Colonic mucosa (tissue), 4 donors: ENCODE measurements at places on chromosomes 4 and X.

DNA sequence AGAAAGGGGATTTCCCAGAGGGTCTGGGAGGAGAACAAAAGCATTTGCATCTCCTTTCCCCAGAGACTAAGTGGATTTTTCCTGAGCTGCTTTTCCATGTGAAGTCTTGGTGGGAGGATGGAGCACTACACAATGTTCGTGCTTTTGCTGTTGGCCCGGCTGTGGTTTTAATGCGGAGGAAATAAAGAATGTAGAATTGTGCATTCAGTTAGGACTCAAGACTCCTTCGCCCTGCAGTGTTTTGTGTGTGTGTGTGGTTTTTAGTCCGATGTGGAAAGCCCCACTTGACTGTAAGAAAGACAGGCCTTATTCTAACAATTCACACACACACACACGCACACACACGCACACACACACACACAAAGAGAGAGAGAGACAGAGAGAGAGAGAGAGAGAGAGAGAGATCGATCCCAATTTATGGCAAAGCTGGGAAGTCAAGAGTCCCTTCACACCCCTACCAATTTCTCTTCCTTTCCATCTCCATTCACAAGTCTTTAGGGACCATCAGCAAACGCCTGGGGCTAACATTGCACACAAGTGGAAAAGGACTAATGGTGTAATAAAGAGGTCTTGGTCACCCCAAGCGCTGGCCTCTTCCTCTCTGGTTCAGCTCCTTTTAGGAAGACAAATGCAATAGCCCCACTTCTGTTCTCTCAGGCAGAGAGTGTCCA is 44.2 kb downstream of the CLDN34 start:
- no peak for DNase-seq

- DNase-seq, result no peak
These were observed 77.1 kb upstream of the LSM6 start for GRCh38 chr4:146098397-146098796.

DNA sequence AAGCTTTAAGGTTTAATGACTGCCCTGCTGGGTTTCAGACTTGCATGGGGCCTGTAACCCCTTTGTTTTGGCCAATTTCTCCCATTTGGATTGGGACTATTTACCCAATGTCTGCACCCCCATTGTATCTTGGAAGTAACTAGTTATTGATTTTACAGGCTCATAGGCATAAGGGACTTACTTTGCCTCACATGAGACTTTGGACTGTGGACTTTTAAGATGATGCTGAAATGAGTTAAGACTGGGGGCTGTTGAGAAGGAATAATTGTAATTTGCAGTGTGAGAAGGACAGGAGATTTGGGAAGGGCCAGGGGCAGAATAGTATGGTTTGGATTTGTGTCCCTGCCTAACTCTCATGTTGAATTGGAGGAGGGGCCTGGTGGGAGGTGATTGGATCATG is 260.7 kb downstream of the SNCA start:
- DNase-seq, result no peak

DNA sequence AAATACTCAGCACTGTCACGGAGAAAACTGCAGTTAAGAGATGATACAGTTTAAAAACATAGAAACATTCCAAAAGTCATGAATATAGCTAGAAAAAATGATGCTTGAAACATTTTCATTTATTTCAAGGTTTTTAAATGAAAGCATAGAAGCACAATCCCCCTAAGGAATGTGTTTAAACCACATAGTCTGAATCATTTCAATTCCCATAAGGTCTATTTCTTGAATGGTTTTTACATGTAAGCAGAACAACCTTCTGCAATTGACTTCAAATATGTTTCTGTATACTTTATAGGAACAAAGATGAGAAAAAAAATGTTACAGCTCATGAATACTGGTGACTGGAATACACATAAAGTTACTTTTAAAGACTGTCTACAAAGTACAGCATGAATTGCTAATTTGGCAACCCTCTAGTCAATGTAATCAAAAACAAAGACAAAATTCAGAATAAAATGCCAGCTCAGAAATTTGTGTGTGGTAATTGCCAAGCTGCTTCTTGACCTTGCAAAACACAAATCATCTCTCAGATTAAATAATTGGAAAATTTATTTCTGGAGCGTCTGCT is 886.4 kb upstream of the ADGRL3 start:
- no peak for DNase-seq

DNA sequence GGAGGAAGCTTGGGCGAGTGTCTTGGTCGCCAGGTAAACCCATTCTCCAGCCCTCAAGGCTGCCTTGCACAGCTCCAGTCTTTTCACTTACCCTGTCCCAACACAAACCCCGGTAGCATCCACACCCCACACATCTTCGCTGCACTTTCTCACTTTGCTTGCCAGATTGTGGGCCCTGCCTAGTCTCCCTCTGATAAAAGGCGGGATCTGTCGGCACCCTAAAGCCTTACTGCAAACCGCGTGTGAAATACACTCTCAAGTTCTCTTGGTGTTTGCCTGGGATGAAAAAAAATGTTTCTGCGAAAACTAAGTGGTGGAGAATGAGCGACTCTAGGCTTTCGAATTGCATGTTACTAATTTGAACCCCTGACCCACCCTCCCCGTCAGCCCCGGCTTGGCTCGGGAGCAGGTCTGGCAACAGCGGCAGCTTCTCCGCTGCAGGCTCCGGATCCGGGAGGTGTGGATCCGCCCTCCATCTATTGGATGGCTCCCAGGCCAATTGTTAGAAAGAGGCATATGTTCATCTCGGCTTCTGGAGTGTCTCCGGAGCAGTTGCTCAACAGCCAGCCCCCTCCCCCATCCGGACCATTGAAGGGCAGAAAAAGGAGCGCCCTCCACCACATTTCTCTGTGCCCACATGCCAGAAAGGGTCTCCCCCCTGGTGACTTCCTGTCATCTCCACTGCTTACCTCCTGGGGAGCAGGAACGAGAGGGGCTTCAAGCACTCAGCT is 3.0 kb upstream of the CITED1 start:
- DNase-seq, result peak; percentile 82

- DNase-seq, result no peak
These were observed 5.3 kb upstream of the GPR82 start for GRCh38 chrX:41718481-41719235.
